ENCODE measurements at places on chromosomes 13 and 19.

GRCh38 chr13:45792827-45793303 is 58.7 kb downstream of the SIAH3 start:
- no peak for DNase-seq

GRCh38 chr19:2312820-2313501 is 5.0 kb upstream of the LINGO3 start:
- no peak for DNase-seq

DNA sequence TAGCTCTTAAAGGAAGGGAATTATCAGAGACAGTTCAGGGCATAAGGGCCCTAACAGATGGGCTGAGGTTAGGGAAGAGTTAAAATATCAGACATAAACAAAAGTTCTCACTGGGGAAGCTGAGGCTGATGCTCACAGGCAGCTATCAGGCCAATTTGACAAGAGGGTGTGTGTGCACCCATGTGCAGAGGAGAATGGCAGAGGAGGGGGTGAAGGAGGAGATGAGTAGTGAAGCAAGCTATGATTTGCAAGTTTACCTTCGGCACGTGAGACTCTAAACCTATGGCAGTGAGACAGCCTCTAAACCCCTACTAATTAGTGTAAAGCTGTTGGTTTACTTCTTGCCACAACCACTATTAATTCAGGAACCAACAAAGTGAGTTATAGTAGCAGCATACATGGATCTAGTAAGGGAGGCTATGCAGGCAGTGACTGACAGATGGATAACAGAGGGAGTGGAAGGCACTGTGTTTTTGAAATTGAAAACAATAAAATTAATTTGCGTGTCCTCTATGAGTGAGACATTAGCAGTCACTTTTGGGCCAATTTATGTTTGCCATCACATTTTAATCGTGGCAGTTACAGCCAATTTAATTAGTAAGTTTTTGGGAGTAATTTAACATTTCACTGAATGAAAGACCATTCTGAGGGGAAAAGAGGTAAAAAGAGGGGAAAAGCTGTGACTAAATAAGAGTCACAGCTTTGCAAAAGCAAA is 99.6 kb upstream of the HTR2A start:
- no peak for DNase-seq

DNA sequence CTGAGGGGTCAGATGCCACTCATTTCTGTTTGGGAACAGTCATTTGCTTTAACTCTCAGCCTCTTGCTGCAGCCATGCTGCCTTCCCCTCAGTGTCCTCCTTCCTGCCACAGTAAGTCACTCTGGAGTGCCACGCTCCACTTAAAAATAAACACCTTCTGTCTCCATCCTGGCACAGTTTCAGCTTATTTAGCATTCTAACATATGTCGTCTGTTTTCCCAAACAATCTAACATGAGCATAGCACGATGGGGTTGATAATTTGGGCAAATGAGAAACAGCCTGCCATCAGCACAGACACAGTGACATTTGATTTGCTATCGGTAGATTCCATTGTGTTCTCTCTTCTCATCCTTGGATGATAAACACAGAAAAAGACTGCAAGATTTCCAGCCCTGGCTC is 768.6 kb downstream of the UQCRFS1 start:
- no peak for DNase-seq

DNA sequence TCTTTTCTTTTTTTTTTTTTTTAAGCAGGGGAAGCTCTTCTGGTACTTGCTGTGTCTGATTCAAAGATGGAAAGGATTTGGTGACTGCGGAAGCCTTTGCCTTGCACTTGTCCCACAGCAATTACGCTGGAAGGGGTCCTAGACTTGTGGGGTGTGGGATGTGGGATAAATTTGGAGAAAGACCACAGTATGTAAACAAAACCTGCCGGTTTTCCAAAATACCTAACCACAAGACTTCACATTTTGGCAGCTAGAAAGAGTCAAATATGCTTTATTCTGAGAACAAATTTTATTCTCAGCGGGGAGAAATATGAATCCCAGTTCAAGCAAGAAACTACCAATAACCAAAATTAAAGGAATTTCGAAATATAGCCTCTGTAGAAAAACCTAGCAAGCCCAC is 176.5 kb downstream of the SPRY2 start:
- DNase-seq, result no peak

- no peak for DNase-seq
Measured at GRCh38 chr13:73998631-73999030, 135.6 kb downstream of the KLF12 start.

DNA sequence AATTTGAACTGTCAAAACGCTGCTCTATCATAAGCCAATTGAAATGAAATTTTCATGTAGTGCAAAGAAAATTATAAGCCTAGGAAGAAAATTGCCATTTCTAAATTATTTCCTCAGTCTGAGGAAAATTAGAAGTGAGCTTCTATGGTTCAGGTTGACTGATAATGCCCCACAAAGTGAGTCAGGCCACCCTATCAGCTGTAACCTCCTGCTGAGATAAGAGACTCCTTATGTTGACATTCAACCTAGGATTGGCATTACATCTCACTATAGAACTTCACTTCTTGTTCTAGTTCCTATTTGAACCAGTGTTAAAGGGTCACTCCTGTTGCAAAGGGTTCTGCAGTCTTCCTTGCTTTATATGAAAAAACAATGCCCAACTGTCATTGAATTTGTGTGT is 32.6 kb upstream of the RFC3 start:
- DNase-seq, result no peak

GRCh38 chr13:21672287-21672680 is 1.4 kb downstream of the FGF9 start:
- DNase-seq, result no peak

GRCh38 chr13:107531816-107532215 is 683.5 kb downstream of the LIG4 start:
- no peak for DNase-seq

DNA sequence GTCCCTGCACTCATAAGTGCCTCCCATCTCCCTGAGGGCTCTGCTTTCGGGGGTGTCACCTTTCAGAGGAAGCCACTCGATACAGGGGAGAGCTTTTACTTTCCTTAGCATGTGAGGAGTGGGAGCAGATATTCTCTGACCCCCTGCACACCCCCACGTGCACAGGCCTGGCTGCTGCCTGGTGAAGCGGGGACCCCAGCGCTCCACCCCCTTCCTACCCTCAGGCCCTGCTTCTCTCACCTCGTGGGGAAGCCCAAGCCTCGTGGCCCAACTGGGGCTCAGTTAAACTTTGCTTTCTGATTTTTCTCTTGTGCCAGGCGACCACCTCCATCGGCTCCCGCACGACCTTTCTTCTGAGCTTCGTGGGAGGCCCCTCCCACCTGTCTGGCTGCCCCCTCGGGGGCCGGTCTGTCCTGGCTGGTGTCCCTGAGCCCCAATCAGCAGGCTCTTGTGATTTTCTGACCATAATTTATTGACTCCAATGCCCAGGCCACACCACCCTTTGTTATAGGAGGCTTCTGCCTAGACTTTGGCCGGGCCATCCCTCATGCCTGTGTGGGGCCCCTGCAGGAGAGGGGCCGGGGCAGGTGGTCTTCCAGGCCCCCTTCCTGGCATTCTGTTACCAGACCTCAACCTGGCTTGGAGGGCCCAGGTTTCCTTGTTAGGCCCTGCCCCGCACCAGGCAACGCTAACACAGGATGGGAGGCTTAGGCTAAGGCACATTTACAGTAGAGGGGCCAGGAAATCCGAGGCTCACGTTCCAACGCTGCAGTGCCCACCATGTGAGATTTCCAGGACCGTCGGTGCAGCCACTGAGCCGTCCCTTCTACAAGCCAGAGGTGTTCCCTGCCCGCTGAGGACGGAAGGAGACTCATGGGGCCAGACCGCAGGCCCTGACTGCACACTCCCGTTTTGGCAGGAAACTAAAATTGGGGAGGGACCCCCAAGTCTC is 3.7 kb downstream of the TMED1 start:
- DNase-seq, result no peak

DNA sequence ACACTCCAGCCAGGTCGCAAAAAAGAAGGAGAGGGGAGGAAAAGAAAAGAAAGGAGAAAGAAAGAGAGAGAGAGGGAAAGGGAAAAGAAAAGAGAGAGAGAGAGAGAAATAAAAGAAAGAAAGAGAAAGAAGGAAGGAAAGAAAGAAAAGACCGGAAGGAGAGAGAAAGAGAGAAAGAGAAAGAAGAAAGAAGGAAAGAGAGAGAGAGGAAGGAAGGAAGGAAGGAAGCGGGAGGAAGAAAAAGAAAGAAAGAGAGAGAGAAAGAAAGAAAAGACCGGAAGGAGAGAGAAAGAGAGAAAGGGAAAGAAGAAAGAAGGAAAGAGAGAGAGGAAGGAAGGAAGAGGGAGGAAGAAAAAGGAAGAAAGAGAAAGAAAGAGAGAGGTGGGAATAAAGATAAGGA is 320.8 kb downstream of the SHISA2 start:
- DNase-seq, result no peak

DNA sequence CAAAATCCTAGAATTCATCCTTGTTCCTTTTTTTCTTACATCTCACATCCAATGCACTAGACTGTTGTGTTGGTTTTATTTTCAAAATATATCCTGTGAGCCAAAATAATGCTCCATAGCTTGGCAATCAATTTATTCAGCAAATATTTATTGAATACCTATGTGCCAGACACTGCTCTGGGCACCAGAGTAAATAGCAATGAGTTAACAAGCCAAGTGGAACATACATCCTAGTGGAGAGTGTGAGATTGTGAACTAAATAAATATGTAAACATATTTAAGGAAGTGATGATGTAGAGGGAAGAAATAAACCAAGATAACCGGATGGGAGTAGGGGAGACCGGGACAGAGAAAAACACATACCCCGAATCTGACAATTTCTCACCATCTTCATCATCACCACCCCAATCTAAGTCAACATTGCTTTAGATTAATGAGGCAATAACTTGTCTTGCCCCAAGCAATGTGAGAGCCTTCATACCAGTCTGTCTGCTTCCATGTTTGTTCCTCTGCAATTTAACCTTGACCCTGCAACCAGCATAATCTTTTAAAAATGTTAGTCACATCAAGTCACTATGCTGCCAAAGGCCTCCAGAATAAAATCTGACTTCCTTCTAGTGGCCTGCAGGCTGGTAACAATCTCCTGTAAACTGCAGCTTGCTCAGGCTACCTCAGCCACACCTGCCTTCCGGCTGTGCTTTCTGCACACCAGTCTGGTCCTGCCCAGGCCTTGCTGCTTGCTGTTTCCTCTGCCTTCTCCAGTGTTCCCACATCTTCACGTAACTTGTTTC is 199.2 kb downstream of the DLEU7 start:
- no peak for DNase-seq

DNA sequence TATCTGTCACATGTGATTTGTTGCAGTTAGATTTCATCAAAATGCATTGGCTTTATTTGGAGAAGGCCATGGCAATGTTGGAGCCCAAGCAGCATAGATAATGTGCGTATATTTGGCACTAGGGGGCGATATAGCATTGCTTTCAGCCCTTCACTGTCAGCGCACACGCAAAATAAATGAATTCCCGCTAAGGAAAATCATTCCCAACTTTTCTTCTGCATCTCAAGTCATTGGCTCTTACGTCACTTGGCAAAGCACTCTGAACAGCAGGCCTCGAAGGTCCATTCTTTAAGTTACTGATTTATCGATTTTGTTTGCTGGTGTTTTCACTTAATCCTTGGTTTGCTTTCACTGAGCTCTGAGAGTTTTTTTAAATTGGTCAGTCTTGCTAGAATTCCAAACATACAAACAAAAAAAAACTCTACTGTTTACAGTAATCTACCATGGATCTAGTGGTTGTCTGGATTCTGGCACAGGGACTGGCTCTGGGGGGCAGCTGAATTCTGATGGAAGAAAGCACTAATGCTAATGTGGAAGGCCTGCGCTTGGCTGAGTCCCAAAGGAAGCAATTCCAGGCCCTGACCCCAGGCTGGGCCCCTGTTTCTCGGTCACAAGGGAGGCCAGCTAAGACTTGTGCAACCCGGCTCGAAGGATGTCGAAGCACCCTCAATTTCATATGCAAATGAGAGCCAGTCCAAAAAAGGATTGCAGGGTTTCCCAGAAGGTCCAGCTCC is 97.7 kb upstream of the IPO5 start:
- peak; percentile 17 for DNase-seq

DNA sequence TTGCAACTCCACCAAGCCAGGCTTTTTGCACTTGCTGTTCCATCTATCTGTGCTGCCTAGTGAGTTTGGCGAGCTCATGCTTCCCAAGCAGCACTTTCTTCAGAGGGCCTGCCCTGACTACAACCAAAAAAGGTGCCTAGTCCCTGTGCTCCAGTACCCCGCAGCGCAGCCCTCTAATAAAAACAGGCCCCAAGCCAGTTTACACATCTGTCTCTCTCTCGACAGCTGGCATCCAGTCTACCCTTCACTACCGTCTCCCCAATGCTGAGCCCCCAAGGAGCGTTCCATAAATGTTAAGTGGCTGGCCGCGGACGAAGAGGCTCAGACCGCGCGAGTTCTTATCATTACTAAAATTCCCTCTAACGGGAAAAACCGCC is 512 bp downstream of the MED4 start:
- no peak for DNase-seq

DNA sequence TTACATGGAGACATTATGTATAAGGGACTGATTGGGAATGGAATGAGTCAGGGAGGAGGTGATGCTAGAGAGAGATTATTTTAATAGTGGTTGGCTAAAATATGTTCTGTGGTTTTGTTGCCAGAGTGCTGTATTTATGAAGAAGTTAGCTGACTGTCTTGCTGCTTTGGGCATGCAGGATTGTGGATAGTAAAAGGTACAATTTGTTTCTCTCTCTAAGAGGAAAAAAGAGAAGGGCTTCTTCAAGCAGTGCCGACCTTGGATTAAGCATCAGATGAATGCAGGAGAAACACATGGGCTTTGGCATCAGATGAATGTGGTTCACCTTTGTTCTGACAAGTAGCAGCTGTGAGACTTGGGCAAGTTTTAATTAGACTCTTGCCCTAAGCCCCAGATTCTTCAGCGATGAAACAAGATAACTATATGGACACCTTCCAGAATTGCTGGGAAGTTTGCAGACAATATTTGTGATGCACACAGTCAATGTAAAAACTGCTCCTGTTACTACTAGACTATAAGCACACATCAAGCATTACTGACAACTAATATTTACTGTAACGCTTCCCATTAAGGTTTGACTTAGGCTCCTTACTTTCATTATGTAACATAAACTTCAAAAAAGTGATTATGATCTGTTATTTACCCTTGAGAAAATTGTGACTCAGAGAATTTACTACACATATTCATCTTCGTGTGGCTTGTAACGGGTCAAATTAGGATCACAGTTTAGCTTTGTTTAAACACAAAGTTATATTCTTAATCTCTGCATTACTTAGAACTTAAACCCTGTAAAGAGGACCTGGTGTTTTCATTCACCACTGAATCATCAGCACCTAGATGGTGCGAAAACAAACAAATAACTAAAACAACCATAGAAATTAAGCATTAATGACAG is 824.0 kb downstream of the PCDH9 start:
- DNase-seq, result no peak

- DNase-seq, result no peak
Measured at GRCh38 chr13:51287758-51288157, 51.7 kb upstream of the SERPINE3 start.
